NCI-H1436 (cell line): ENCODE measurements at places on chromosomes 2 and 18.
A peak's percentile ranks its signal among the peaks of the same experiment; 100 is the strongest.

DNA sequence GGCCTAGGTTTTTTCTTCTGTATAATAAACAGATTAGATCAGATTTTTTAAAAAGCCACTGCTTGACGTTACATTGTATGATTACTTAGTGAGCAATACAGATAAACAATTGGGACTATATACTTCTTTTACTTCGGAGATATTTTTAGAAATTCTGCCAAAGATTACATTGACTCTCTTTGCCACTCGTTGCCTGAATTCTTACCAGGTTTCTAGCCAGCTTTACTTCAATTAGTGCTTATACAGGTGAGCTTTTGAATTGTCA, 156.6 kb downstream of the HAUS1 start:
- DNase-seq: no peak

GRCh38 chr2:138708682-138709241, 71.4 kb downstream of the NXPH2 start:
- DNase-seq: no peak

DNA sequence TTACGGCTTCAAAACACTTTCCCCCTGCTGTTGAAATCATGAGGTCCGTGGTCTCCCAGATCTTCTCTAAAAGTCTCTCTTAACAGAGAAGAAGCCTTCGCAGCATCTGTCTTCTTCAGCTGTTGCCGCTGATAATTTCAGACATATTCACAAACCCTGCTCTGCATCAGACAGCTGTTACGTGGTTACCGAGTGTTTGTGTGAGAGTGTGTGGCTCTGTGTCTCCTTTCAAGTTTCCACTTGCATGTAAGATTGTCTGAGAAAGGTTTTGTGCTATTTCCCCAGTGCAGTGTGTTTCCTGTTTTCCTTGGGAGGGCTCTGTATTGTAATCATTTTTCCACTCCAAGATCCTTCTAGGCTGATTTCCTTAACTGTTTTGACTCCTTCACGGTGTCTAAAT, 32.8 kb downstream of the MAIP1 start:
- no peak for DNase-seq

- peak; percentile 26 for DNase-seq
Measured at GRCh38 chr2:26978061-26978596, 7.7 kb downstream of the MAPRE3 start.

DNA sequence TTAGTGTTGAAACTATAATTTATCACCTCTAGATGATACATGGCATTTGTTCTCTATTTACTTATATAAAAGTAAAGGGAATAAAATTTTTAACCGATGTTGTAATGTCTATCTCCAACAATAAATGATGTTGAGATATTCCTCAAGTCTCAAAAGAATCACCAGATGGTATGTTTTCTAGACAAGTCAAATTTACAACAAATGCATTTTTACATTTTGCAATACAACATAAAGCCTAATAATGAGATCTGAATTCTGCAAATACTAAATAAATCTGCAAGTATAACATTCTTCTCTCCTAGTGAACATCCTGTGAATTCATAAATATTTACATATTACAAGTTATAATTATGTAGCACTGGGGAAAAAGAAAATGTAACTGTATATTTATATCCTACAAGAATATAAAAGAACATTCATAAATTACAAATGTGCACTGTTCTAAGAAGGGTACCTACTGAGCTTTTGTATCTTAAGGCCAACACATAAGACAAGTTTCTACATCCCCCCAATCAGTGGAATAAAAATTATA, 1504.4 kb upstream of the ZEB2 start:
- no peak for DNase-seq

DNA sequence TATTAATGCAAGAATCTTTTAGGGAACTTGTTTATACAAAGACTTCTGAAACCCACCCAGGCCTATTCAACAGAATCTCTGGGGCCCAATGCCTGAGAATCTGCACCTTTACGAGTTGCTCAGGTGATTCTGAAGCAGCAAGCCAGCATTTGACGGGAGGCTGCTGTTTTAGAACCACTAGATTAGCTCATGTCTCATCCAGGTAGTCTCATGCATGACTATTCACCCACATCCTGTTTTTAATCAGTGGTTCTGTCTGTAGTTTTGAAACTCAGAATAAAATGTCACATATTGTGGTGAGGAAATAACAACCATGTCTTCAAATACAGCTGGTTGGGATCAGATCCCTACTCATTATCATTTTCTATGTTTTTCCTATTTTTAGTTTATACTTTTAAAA, 39.5 kb downstream of the CYTIP start:
- no peak for DNase-seq

DNA sequence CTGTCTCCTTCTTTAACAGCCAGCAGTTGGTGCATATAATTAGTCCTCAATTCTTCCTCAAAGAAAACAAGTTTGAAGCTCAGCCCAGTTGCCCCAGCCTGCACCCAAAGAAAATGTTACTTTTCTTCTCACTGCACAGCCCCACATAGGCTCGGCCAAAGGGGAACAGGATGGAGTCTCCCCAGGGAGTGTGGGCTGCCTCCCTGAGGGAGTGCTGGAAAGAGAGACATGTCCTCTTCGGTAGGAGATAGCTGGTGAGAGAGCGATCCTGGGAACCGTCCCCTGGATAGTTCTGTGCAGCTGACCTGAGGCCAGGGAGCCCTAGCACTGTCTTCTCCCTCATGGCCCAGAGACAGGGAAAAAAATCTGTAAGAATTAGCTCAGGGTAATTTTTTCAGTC, 37.9 kb upstream of the CD207 start:
- DNase-seq: no peak

GRCh38 chr2:231709981-231710798, 1.9 kb downstream of the PTMA start:
- peak; percentile 76 for DNase-seq

- no peak for DNase-seq
Measured at GRCh38 chr2:203061346-203061745, 46.7 kb downstream of the NBEAL1 start.

- DNase-seq: no peak
Measured at GRCh38 chr2:85110991-85111560, 22.1 kb upstream of the TCF7L1 start.

DNA sequence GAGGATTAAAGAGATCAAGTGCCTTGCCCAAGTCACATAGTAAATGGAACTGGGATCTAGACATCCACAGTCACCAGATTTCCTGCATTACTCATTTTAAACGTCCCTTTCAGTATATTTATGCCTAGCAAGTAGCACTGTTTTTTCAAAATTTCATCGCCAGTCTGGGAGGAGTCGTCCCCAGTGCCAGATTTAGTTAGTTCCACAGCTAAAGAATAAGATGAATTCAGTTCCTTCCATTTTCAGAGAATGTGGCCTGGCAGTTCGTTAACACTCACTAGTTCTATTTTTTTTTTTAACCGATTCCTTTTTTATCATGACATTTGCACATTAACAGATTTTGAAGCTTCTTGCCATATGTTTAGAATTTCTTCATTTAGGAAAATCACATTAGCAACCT, 11.2 kb downstream of the GRP start:
- DNase-seq: no peak

- no peak for DNase-seq
Measured at GRCh38 chr18:57981308-57982028, 62.6 kb upstream of the NEDD4L start.

GRCh38 chr2:67130531-67131256, 266.4 kb upstream of the ETAA1 start:
- no peak for DNase-seq

DNA sequence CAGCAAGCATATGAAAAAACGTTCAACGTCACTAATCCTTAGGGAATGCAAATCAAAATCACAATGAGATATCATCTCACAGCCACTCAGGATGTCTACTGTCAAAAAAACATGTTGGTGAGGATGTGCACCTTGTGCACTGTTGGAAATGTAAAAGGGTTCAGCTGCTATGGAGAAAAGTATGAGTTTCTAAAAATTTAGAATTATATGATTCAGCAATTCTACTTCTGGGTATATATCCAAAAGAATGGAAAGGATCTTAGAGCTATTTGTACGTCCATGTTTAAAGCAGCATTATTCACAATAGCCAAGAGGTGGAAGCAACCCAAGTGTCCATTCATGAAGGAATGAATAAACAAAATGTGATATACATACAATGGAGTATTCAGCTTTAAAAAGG, 50.0 kb downstream of the CFAP210 start:
- DNase-seq: no peak

- no peak for DNase-seq
Measured at GRCh38 chr18:76463358-76463757, 31.7 kb downstream of the ZNF516 start.

DNA sequence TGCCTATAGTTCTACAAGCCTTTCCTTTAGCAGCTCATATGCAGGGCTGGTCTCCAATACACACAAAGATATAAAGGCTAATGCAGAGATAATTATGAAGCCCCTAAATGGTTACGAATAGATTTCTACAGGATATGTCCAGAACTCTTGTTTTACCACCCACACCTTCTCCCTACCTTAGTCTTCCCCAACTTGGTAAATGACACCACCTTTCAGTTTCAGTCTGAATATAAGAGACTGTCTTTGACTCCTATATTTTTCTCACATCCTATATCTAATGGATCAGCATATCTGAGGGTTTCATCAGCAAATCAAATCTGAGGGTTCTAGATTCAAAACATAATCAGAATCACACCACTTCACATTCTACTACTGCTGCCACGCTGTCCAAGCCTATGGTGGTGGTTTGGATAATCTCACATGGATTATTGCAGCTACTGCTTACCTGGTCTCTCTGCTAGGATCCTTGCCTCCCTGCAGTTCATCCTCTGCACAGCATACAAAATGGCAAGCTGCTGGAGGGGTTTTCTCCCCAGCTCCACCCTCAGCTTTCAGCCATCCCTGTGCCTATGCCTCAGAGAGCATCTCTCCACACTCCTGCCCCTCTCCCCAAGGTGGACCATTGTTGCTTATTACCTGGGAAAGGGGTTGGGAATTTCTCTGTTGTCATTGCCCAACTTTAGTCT, 178.0 kb upstream of the SPOPL start:
- no peak for DNase-seq

GRCh38 chr2:46202453-46202852, 94.8 kb upstream of the EPAS1 start:
- DNase-seq: no peak
